ENCODE measurements at places on chromosomes 16 and 17.
A peak's percentile ranks its signal among the peaks of the same experiment; 100 is the strongest.

- no peak for DNase-seq
These were observed 45.4 kb downstream of the CDH1 start for GRCh38 chr16:68782198-68783174.

GRCh38 chr17:82692268-82692667 lies 6.2 kb downstream of the RAB40B start:
- no peak for DNase-seq

GRCh38 chr17:75288770-75289114 lies 491 bp downstream of the SLC25A19 start:
- peak; percentile 63 for DNase-seq

GRCh38 chr17:56594320-56595107 lies 1.0 kb downstream of the NOG start:
- no peak for DNase-seq

DNA sequence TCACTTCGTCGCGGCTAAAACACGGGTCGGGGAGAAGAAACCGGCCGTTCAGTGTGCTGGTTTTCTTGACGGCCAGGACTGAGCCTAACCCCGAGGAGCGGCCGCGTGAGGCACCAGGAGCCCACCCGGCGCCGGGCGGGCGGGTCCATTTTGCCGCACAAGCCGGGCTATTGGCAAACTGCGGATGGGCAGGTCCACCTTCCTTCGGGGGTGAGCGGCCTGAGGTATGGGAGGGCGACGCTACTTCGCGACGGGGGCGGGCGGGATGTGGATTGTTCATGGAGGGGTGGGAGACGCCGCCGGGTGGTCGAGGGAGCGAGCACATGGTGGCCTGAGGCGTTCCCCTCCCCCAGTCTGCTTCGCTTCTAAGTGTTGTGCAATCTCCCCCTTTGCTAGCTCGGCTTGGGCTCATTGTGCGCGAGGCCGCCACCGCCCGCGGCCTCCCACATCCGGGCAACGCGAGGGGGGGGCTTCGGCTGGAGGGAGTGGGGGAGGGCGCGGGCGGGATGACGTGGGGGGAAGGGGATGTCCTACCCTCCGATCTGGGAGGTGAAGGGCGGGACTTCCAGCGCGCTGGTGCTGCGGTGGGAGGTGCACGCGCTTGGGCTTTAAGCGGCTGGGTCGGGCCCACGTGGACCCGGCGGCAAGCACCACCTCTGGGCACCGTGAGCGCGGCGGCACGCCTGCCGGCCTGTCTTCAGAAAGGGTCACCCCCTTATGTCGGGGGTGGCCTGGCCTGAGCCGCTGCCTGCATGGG lies 5.9 kb upstream of the CD68 start:
- DNase-seq: peak; percentile 87

DNA sequence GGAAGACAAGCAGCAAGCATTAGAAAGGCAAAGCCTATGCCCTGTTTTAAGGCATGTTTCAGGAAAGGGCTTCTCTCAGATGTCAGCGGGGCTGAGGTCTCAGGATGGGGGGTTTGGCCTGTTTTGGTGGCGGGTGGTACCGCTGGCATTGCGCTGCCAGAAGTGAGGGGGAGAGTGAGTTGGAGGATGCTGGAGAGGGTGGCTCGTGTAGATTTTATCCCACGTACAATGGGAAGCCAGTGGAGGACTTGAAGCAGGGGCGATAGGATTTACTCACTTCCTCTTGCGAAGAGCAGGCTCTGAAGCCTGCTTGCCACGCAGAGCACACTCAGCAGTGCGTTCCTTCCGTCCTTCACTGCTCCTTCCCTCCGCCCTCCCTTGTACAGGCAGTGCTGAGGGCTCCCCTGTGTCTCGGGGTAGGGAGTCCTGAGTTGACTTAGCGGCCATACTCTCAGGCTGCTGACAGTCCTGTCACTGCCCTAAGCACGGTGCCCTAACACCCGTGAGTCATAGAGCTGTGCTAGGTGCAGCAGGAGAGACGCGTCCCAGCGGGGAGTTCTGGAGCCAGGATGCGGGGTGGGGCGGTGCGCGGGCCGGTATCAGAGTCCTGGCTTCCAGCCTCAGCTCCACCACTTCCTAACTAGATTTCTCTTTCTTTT lies 113.1 kb downstream of the SNX29 start:
- DNase-seq: no peak

DNA sequence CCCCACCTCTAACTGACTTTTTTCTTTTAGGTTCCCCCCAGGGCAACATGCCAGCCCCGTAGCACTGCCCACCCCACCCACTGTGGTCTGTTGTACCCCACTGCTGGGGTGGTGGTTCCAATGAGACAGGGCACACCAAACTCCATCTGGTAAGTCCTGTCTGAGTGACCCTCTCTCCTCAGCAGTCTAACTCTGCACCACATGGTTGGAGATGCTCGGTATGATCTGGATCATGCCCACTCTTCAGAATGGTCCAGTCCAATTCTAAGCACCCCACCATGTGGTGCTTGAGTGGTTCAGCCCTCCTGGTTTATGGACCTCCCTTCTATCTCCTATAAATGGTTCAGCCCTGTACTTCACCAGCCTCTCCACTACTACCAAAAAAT lies 5.9 kb downstream of the KDM6B start:
- no peak for DNase-seq

- DNase-seq: no peak
These were observed 24.1 kb downstream of the CALCOCO2 start for GRCh38 chr17:48854774-48855476.

- no peak for DNase-seq
These were observed 5.2 kb upstream of the HS3ST3B1 start for GRCh38 chr17:14295676-14296075.

DNA sequence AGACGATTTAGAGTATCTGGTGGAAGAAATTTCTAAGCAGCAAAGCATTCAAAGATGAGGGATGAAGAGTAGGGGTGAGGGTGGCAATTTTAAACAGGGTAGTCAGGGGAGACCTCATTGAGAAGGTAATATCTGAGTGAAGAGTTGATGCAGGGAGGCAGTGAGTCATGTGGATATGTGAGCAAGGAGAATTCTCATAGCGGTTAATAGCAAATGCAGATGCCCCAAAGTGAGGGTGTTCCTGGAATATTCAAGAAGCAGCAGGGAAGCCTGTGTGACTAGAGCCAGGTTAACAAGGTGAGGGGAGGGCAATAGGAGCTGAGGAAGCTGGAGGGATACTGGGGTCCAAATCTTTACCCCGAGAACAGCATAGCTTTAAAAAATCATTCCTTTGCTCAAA lies 114.3 kb downstream of the SPACA3 start:
- no peak for DNase-seq

DNA sequence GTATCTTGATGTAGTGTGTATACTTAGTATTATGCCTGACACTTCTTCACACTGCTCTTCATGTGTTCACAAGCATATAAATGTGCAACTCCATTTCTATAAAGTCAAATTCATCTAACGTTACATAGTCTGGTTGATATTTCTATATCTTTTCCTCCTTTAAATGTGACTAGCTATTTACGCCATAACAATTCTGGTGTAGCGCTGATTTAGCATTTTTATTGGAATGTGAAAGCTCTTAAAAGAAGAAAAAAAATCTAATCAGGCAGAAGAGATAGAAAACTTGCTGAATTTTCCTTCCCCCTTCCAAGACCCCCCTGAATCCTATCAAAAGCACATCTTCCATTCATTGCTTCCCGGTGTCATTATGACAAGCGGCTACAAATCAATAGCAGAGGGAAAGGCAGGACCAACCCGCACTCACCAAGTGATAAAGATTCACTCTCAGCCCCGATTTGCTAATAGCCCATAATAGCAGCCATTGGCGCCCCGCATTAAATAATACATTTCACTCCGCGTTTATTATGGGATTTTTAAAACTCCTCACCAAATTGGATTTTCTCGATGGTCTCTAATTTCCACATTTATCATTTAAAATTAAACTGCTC lies 299.5 kb upstream of the PMFBP1 start:
- DNase-seq: no peak

- DNase-seq: no peak
These were observed 83.0 kb downstream of the ANKRD11 start for GRCh38 chr16:89407282-89407924.

- no peak for DNase-seq
These were observed 9.2 kb downstream of the FMNL1 start for GRCh38 chr17:45230787-45231480.

- DNase-seq: no peak
These were observed 1.6 kb downstream of the RNF213 start for GRCh38 chr17:80262291-80262690.

- DNase-seq: no peak
These were observed 27.2 kb upstream of the ITGAX start for GRCh38 chr16:31327646-31328225.

- no peak for DNase-seq
These were observed 115.9 kb upstream of the CIBAR2 start for GRCh38 chr16:85227946-85228862.

DNA sequence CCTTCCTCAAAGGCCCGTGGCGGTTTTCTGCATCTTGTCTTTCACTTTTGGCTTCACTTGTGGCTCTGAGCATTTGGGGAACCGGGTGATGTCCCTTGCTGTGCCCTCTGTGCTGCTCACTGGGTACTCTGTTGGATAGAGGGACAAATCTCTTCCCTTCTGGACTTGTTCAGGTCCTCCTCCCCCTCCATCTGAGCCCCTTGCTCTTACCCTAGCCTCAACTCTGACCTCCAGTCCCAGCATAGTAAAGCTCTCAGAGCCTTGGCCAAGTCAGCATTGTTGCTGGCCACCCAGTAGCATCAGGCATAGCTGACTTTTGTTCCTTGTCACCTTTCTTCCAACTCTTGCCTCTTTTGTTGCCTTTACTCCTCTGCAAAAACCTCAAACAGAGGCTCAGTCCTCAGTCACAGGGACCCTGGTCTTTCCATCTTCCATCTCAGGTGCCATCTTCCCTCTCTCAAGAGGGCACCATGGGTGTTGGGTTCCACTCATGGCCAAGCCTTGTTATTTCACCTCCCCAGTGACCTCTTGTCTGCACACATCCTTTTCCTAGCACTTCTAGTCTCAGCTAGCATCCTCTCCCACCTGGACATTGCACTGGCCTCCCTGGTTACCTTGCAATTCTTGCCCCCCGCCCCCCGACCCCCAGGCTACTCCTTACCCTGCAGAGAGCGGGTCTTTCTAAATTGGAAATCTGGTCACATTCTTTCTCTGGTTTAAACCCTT lies 393 bp upstream of the PSMB10 start:
- no peak for DNase-seq

GRCh38 chr16:79167893-79168292 lies 432.6 kb downstream of the MAF start:
- DNase-seq: no peak

DNA sequence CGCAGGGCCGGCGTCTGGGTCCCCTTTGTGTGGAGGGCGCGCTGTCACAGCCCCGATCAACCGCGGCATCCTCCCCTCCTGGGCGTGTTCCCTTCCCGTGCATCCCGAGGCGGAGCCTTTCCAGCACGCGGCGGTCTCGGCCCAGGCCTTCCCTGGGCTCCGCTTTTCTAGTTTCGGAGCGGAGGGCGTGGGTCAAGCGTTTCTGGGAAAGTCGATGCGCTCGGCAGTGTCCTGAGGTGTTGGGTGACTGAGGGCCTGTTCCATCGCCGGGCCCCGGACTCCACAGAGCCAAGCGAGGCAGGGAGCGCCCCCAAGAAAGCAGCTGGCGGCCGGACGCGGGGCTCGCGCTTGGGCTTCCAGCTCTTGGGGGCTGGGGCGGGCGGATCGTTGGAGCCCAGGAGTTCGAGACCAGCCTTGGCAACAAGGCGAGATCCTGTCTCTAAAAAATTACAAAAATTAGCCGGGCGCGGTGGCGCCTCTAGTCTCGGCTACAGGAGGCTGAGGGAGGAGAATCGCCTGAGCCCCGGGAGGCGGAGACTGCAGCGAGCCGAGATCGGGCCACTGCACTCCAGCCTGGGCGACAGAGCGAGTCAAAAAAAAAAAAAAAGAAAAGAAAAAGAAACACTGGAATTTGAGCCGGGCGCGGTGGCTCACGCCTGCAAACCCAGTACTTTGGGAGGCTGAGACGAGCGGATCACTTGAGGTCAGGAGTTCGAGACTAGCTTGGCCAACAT lies 806 bp downstream of the IFT140 start:
- no peak for DNase-seq

DNA sequence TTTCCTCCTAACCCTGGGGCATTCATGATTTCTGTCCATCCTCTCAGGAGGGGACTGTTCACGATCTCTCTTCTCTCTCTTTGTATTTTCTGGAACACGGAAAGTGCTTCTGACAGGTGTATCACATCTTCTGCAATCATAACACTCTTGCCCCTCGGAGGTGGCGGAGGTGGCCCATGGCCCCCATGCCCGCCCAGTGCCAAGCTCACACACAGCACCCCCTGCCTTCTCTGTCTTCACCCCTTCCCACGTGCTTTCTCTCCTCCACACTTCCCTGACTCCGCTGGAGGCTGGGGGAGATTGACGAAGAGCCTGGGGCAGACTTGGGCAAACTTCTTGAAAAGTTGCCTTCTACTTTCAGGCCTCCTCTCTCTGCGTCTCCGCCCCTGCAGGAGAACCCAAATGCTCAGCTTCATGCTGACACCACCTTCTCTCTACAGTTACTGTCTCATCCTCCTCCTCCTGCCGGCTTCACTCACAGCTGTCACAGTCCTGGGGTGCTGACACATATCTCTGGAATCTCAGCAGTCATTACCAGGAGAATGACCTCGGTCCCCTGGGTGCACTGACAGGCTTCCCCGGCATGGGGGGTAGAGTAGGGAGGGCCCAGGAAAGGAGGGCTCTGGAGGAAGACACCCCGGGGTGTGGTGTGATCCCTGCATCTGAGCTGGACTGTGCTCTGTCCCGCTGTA lies 127.1 kb downstream of the ENGASE start:
- no peak for DNase-seq

GRCh38 chr17:52604105-52604504 lies 445.6 kb upstream of the CA10 start:
- no peak for DNase-seq

DNA sequence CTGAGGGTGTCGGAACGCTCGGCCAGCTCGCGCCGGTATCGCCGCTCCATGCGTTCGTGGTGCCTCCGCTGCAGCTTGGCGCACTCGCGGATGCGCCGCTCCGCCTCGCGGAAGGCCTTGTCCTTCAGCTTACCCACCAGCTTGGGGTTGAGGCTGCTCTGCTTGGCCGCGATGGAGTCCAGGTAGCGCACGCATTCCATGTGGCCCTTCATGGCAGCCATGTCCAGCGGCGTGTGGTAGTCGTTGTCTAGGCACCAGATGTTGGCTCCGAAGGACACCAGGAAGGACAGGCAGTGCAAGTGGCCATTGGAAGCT lies 2.8 kb downstream of the USH1G start:
- DNase-seq: no peak

DNA sequence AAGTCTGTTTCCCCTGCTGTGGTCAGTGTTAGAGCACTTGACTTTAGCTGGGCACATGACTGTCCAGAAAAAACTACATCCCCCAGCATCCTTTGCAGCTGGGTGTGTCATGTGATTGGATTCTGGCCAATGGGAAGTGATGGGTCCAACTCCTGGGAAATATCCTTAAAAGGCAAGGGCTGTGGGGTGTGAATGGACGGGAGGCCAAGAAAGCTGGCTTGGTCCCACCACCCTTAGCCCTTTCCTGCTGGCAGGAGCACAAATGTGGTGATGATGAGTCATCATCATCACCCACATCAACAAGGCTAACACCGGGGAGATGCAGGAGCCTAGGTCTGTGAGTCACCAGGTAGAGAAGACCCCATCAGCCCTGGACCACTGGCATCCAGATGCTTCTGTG lies 341.7 kb downstream of the C16orf95 start:
- no peak for DNase-seq

GRCh38 chr16:30136971-30137605 lies 14.1 kb upstream of the MAPK3 start:
- DNase-seq: no peak

All from nucleus accumbens (tissue), 56 donors.